Gastrocnemius medialis (tissue), 4 donors: ENCODE measurements at places on chromosomes 5 and 9.

DNA sequence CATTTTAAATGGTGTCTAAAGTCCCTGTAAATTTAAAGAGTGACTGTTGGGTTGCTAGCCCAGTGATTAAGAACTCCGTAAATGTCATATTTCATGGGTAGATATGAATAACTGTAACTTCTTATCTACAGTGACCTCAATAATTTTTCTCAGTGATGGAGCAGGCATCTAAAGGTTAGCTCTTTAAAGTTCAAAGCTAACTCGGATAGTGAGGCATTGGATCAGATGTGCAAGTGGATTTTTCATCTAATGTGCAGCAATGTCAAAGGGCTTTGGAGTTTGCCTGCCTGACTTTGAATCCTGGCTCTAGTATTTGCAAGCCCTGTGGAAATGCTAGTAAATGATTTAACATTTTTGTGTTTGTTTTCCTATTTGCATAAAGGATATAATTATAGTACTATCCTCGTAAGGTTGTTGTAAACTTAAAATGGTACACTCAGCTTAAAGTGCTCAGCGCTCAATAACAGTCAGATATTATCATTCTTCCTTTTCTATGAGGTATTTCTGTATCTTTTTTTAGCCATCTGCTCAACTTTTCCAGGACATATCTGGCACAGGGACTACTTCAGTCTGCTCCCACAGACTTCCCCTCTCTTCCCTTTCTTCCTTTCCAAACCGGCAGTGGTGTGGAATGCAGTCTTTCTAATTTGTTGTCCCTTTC is 163.7 kb upstream of the ELL2 start:
- no peak for DNase-seq

DNA sequence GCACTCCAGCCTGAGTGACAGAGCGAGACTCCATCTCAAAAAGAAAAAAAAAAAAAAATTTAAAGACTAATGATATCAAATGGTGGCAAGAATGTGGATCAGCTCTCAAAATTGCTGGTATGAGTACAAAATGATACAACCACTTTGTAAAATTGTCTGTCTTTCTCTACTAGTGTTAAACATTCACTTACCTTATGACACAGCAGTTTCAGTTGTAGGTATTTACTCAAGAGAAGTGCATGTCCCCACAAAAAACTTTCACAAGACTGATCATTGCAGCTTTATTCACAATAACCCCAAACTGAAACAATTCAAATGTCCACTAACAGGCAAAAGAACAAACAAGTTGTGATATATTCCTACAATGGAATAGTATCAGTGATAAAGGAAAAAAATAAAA is 14.7 kb upstream of the CETN3 start:
- DNase-seq = no peak

- DNase-seq = no peak
Measured at GRCh38 chr9:76859860-76860259, 46.1 kb downstream of the PRUNE2 start.

- no peak for DNase-seq
Measured at GRCh38 chr5:124341066-124341858, 405.2 kb downstream of the ZNF608 start.

- DNase-seq = no peak
Measured at GRCh38 chr5:177469750-177470525, 3.5 kb downstream of the DBN1 start.

- DNase-seq = peak; percentile 75
Measured at GRCh38 chr5:43007246-43007910, 32.7 kb downstream of the ANXA2R start.
